ENCODE measurements at places on chromosomes 2 and 18.

DNA sequence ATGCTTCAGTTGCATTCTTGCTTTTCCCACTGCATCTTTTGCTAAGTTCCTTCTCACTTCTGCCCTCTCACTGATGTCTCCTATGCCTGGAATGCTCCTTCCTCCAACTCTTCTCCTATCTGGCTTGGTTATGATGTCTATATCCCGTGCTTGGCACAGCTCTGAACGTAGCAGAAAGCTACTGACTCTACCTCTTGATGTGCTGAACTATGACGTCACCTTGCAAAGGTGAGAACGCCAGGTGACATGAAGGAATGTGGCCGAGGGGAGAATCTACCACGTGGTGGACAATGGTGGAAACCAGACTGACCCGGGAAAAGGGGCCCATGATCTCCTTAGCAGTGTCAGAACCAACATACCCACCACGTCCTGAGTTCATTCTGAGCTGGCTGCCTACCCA is 209.7 kb downstream of the SH3BP4 start:
- DNase-seq, result no peak

DNA sequence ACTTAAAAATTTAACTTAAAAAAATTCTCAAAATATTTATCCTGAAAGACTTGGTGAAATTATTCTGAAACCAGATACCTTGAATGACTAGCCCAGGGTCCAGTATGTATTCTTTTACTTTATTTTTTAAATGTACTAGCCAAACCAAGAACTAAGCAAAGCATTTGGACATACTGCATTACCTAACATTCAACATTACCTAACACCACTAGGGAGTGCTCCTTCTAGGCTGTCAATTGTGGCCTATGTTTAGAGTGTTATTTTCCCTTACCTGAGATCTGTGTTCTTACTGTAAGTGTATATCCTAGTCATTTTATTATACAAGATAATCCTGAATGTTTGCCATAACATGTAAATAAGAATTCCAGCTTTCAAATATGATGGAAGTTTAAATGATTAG is 496.6 kb downstream of the PTPRM start:
- DNase-seq, result no peak

GRCh38 chr2:134153294-134153880 is 100.5 kb upstream of the MGAT5 start:
- no peak for DNase-seq

DNA sequence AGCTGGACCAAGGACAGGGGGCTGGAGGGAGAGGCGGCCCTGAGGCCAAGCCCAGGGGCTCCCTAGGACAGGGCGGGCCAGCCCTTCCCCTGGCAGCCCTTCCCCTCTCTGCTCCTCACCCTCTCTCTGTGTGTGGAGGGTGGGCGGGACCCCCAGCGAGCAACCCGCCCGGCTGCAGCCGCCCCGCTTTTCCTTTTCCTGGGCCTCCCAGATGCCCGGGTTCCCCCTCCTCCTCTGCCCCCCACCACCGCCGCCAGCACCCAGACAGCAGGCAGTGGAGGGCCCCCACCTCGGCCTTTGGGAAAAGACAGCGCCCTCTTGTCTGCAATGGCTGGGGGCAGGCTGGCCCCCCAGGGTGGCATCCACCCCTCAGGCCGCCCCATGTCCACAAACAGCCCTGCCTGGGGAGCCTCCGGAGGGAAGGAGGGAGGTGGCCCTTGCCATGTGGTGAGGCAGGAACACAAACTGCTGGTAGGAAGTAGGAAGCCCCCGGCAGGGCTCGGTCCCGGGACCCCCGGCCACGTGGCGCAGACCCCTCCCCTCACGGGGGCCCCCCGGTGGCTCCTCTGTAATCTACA is 135.1 kb upstream of the CTDP1 start:
- no peak for DNase-seq

- DNase-seq, result no peak
Measured at GRCh38 chr2:77962943-77963342, 440.8 kb upstream of the LRRTM4 start.

- no peak for DNase-seq
Measured at GRCh38 chr2:48479915-48480314, 50.0 kb upstream of the STON1 start.

- DNase-seq, result no peak
Measured at GRCh38 chr2:213162516-213163118, 11.2 kb upstream of the IKZF2 start.

DNA sequence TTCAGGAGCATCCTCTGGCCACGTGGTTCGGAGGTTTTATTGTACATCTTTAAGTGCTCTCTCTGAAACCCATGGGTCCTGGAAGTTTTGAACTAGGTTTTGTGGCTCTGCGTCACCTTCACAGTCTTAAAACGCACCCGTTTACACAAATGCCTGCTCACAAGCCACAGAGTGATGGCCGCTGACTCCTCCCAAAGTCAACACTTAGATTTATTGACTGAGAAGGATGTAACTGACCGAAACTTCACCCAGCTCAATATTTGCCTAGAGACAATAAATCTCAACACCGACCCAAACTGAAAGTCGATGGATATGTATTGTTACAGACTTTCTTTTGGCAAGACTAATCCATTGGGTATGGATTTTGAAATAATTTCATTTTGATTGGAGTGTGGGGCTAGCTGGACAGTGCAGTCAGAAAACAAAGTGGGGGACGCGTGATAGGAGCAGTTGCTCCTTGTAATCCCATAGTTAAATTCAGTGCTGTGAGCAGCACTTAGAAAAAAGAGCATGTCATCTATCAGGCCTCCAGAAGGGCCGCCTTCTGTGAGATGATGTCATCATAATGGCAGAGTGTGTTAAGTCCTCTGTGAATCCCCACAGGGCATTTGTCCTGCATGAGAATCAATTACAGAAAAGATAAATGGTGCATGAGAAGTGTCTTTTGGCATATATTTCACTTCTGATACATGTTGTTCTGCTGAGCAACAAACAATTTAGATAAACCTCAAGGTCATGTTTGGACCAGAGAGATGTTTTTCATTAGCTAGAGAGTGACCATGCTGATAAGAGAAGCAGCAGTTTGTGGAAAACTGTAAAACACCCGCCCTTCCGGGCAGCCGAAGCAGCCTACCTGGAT is 183.7 kb downstream of the INO80D start:
- no peak for DNase-seq

DNA sequence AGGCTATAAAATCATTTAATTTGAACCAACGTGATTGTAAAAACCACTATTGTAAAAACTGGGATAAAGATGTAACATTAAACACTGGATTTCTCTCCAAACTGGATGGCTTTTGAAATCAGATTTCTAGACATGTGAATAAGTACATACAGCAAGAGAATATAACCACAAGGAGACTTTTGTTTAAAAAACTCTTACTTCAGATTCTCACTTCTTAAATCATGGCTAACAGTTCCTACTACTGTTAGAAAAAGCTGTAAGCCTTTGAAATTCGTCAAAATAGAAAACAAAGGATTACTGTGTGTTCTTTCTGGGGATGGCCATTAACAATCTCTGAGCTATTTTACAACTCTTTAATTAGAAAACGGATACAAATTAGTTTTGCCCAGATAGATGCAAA is 39.4 kb upstream of the SH3BP4 start:
- DNase-seq, result no peak

GRCh38 chr18:37156330-37156942 is 327.5 kb downstream of the KIAA1328 start:
- DNase-seq, result no peak

DNA sequence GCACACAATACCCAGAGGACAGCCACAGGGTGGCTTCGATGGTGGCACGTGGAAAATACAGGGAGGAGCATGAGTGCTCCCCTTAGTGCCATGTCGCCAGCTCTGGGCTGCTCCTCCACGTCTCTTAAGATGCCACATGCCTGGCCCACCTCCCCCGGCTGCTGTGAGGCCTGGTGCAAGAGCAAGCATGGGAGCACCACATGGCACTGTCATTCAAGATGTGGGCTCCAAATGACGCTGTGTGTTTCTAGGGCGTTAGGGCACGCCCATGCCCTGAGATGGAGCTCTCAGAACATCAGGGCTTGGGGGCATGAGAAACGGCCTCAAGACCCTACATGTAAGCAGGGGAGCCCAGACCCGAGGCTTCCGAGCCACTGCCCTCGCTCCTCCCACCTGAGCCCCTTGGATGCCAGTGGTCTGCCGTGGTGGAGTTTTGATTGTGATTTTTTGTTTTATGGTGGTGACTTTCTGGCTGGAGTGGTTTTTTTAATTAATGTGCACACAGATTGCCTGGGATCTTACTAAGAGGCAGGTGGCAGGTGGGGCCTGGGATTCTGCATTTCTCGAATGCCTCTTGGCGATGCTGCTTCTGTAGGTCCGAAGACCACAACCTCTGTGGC is 239.3 kb downstream of the GBX2 start:
- DNase-seq, result no peak

All from activated T-helper 9 cell treated with anti-CD3 and anti-CD28 coated beads, Interleukin-2, amount 50 U/mL, for 16 hours (primary cell).